ENCODE measurements at places on chromosomes 4 and X. TPM values are rescaled to one million over a fixed set of nuclear protein-coding genes. Genes with fewer than 3 reads are reported as not detected.

PDLIM5 gene
- polyA plus RNA-seq = 105 TPM

PAGE2 gene
- not detected for polyA plus RNA-seq

CFAP99 gene
- not detected for polyA plus RNA-seq

NUDT11 gene
- not detected for polyA plus RNA-seq

TEC gene
- 0.30 TPM for polyA plus RNA-seq

PFKFB1 gene
- polyA plus RNA-seq = not detected

FABP2 gene
- not detected for polyA plus RNA-seq

NEUROG2 gene
- polyA plus RNA-seq = not detected

SYP gene
- 0.27 TPM for polyA plus RNA-seq

TCEAL2 gene
- polyA plus RNA-seq = not detected

ELF4 gene
- polyA plus RNA-seq = 20.5 TPM

MND1 gene
- polyA plus RNA-seq = not detected

PNCK gene
- not detected for polyA plus RNA-seq

PDZD4 gene
- 0.14 TPM for polyA plus RNA-seq

SMARCA5 gene
- polyA plus RNA-seq = 19.4 TPM

BEX2 gene
- 0.66 TPM for polyA plus RNA-seq

CORIN gene
- not detected for polyA plus RNA-seq

HSFX3 gene
- not detected for polyA plus RNA-seq

MOB1B gene
- polyA plus RNA-seq = 3.9 TPM

ABCG2 gene
- not detected for polyA plus RNA-seq

CT45A5 gene
- not detected for polyA plus RNA-seq

HSFX2 gene
- not detected for polyA plus RNA-seq

TRAM1L1 gene
- not detected for polyA plus RNA-seq

EGFL6 gene
- polyA plus RNA-seq = not detected

SMR3B gene
- not detected for polyA plus RNA-seq

DRD5 gene
- not detected for polyA plus RNA-seq

ASB9 gene
- 0.36 TPM for polyA plus RNA-seq

HAND2 gene
- not detected for polyA plus RNA-seq

TMPRSS11D gene
- polyA plus RNA-seq = not detected

RAB41 gene
- polyA plus RNA-seq = not detected

ENPP6 gene
- 0.05 TPM for polyA plus RNA-seq

UGT8 gene
- polyA plus RNA-seq = not detected

SPATA4 gene
- polyA plus RNA-seq = not detected

NPY2R gene
- polyA plus RNA-seq = not detected

ARHGAP24 gene
- 14.6 TPM for polyA plus RNA-seq

PNMA6E gene
- polyA plus RNA-seq = not detected

ARMCX1 gene
- 1.4 TPM for polyA plus RNA-seq

GDPD2 gene
- polyA plus RNA-seq = not detected

GRPR gene
- polyA plus RNA-seq = 0.35 TPM

MCF2 gene
- 0.40 TPM for polyA plus RNA-seq

RASSF6 gene
- not detected for polyA plus RNA-seq

SPANXC gene
- not detected for polyA plus RNA-seq

CXCL5 gene
- not detected for polyA plus RNA-seq

SLC7A11 gene
- polyA plus RNA-seq = 0.02 TPM

CT45A1 gene
- not detected for polyA plus RNA-seq

TLR2 gene
- 133 TPM for polyA plus RNA-seq

BTC gene
- not detected for polyA plus RNA-seq

OPN1MW2 gene
- not detected for polyA plus RNA-seq

DYNLT3 gene
- 15.2 TPM for polyA plus RNA-seq

SLC6A14 gene
- not detected for polyA plus RNA-seq

TMEM35A gene
- not detected for polyA plus RNA-seq

RADX gene
- polyA plus RNA-seq = not detected

CNGA1 gene
- polyA plus RNA-seq = not detected

NLGN4X gene
- polyA plus RNA-seq = not detected

RAB39B gene
- 0.20 TPM for polyA plus RNA-seq
